Left kidney (tissue), 8 donors: ENCODE measurements at places on chromosomes 2 and 18. TPM values are rescaled to one million over a fixed set of nuclear protein-coding genes. Genes with fewer than 3 reads are reported as not detected.

GRCh38 chr2:77008853-77009252 is 513.3 kb downstream of the LRRTM4 start:
- DNase-seq, result no peak

DNA sequence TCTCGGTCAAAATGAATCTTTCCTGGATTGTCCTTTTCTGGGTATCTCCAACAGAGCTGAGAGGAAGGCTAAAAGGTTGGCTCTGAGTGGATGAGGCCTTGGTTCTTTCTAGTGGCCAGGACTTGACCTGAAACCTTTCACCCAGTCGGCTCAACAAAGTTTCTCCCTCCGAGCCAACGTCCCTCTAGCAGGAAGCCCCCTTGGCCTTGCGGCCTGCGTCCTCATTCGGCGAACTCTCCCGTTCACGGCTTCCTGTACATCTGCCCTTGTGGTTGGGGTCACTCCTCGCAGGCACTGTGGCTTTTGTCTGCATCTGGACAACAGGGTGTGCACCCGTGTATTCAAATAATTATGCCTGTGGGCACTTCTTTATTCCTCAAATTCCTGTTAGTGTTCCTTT is 9.4 kb upstream of the SIX3 start:
- DNase-seq, result no peak

CELF4 gene
- polyA plus RNA-seq, result 2.9 TPM

GRCh38 chr2:73451263-73451972 is 65.8 kb downstream of the ALMS1 start:
- DNase-seq, result no peak

DNA sequence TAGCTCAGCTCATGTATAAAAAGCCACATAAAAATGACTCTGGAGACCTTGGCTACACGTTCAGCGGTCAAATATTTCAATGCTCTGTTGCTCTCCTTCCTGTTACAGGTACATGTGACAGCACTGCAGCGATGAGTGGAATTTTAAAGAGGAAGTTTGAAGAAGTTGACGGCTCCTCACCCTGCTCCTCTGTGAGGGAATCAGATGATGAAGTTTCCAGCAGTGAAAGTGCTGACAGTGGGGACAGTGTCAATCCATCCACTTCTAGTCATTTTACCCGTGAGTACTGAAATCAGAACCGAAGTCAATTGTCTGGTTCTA is 125.4 kb downstream of the CSRNP3 start:
- DNase-seq, result no peak

DNA sequence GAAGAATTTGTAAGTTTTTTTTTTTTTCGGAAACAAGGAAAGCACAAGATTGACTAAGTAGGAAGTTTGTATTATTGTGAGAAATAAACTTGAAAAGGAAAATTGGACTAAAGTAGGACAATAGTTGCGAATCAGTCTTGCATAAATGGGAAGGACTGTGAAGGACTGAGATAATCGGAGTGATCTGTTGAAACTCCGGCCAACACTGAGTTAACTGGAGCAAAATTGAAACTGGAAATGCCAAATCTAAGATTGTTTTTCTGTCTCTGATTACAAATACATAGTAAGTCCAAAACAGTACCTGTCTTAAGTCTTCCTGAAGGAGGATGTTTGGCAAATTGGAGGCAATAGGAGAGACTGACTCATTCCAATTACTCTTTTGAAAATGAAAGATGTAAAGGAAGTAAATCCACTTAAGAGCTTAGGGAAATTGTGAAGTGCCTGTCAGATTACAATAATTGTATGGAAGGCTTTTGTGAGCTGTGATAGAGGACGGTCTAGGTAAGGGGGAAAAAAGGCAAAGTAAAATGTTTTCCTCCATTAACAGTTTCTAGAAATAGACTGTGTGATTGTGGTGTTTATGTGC is 204.9 kb upstream of the CYRIA start:
- DNase-seq, result no peak

GCKR gene
- 0.10 TPM for polyA plus RNA-seq

- no peak for DNase-seq
Measured at GRCh38 chr18:9586814-9587213, 27.5 kb downstream of the PPP4R1 start.
